NCI-H1694 (cell line): ENCODE measurements at places on chromosomes 1 and 21.

DNA sequence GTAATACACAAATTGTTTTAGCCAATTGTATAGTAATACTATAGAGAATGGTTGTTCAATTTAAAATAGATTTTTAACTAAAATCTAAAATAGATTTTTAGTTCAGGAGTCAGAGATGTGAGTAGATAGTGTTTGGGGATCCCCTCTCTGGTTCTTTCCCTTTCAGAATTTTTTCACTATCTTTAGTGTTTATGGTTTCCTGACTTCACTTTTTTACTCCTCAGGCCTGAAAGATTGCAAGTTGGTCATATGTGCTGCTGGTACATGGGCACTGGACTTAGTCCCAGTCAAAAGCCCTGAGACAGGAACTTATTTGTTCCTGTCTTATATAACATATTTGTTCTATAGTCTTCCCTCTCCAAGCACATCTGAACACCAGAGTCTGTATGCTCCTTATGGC is 96.8 kb upstream of the ATP1B1 start:
- DNase-seq, result no peak

DNA sequence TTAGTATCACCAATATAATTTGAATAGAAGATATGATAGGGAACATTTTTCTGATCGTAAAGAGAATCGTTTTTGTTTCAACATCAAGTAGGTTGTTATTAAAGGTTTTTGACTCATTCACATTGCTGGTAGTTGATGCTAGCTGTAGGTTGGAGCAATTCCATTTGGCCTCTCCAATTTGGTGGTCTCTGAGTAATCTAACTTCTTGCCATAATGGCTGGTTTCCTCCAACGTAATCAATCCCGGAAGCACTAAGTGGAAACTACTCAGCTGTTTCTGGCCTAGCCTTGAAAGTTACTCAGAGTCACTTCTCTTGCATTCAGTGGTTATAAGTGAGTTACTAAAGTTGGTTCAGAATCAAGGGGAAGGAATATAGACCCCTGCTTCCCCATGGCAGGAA is 26.0 kb downstream of the RCOR3 start:
- DNase-seq, result no peak

DNA sequence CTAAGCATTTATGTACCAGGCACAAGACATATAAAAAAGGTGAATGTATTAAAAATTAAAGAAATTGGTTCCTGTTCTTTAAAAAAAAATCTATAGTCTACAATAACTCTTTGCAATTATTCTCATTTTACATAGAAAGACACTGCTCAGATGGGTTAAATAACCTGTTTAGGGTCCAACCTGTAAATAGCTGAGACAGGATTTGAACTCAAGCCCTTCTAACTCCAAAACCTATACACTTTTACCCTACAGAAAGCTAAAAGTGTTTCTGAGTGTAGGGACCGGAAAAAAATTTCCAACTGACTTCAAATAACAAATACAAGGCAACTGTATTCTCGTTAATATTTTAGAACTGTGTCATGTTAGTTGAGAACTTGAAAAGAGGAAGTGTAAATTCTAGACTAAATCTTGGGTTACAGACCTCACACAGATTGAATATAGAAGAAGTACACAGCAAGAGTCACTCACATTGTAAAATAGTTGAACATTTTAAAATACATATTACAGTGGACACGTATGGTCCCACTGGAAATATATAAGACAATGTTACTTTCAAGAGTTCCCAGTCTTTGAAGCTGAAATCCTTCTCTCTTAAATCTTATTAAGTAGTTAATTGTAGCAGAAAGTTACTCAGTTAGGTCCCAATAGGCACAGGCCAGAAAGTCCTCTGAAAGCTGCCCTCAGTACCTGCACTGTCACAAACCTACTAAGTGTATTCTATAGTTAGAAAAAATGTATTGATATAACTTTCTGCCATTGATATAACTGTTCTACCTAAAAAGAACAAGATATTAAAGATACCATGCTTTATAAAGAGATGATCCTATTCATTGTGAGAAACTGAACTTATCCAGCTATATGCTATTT is 7.3 kb downstream of the EDEM3 start:
- DNase-seq, result no peak

- no peak for DNase-seq
Observed at GRCh38 chr1:3156936-3157335, 87.9 kb downstream of the PRDM16 start.

- DNase-seq, result no peak
Observed at GRCh38 chr1:227362039-227362438, 43.7 kb upstream of the CDC42BPA start.

DNA sequence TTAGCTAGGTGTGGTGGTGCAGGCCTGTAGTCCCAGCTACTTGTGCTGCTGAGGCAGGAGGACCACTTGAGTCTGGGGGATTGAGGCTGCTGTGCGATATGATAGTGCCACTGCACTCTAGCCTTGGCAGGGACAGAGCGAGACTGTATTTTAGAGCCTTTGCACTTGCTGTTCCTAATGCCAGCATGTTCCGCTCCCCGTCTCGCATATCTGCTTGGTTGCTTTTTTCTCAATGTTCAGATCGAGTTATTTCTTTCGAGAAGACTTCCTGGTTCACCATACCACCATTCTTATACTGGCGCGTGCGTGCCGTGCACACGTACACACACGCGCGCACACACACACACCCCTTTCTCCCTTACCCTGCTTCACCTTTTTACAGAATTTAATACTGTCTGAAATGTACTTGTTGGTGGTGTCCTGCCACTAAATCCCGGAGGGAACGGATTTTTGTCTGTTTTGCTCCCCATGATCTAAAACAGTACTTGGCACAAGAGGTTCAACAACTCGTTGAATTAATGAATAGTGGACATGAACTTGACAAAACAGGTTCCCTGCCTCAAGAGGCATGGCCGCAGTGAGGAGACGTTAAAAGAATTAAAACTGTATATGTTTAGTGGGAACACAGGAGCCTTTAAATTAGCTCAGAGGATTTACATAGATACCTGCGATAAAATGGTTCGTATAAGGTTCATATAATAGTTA is 1.1 kb upstream of the RPRD2 start:
- DNase-seq, result no peak

DNA sequence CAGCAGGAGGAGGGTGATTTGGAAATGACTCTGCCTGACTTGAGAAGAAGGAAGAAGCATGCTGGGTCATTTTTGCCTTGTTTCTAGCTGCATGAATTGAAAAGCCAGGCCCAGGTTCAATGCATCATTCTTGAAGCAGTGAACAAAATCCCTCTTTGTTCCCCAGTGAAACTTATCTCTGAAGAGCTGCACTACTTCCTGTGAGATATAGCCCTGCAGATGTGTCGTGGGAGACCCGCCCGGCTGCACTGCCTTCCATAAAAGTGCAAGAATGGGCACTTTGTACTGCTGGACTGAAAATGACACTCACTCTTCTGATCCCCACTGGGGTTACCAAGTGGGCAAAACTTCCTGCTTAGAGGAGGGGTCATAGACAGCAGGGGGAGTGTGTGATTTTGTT is 249.2 kb upstream of the NFIA start:
- no peak for DNase-seq

- DNase-seq, result no peak
Observed at GRCh38 chr1:221696027-221696426, 45.9 kb downstream of the DUSP10 start.

DNA sequence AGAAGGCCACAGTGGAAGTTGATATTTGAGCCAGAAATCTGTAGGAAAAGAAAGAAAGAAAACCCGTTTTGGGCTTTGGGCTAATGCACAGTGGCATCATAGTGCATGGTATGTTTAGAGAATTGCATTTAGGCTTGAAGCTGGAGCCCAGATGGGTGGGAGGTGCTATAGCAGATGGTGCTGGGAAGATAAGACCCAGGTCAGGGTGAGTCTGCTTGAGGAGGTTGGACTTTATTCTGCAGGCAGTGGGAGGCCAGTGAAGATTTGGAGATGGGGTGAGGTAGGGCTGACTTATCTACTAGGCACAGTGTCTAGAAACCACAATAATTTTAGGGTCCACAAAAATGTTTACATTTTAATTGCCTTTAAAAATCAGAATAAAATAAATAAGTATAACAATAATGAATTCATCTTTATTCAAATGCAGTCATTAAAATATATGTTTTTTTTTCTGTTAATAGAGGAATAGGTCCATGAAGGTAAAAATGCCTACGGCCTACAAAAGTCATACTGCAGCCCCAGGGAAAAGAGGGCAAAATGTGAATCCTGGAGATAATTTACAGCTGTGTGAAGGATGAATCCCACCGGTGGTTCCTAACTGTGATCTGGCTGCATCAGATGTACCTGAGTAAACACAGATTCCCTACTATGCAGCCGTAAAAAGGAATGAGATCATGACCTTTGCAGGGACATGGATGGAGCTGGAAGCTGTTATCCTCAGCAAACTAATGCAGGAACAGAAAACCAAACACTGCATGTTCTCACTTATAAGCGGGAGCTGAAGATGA is 8.7 kb downstream of the DNAJC6 start:
- peak; percentile 91 for DNase-seq

DNA sequence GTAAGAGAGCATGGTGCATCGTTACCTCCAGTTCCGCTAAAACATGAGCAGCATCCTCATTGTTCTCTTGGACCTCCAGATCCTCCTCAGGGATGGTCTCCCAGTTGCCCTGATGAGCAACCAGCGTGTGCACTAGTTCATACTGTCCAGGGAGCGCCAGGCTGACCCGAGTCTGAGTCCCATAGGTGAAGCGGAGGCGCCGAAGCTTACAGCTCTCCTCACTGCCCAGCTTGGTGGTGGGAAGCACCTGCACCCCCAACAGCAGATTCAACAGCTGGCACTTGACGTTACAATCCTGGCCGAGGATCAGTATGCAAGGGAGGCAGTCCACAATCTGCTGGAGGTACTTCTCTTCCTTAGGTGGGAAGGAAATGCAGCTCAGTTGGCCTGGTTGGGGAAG is 24.1 kb downstream of the DSTYK start:
- DNase-seq, result no peak

- DNase-seq, result no peak
Observed at GRCh38 chr1:31412732-31413404, at the start of gene SERINC2. TSS of gene SERINC2 (plus strand) at chr1:31413213. CDS start at chr1:31413266, 53 bp downstream.

DNA sequence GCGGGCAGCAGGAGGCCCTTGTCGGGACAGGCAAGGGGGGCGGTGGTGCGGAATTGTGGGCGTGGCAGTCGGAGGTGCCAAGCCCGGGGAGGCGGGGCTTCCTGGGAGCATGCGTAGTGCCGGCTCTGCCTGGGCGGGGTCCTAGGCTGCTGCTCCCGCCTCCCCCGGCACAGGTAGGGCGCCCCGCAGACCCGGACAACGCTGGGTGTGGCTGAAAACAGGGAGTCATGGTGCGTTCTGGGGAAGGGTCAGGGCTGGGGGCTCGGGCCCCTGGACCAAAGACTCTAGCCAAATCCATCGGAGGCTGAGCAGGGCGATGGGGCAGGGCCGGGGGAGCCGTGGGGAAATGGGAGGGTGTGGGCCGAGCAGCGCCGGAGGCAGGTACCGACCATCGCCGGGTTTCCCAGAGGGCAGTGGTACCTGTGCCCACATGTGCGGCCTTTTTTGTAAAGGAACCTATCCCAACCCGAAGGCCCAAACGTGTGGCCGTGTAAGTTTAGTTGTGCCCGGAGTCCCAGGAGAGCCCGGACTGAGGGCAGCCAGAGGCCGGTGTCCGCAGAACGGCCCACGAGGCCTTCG is 231.9 kb downstream of the SDCCAG8 start:
- DNase-seq, result no peak

DNA sequence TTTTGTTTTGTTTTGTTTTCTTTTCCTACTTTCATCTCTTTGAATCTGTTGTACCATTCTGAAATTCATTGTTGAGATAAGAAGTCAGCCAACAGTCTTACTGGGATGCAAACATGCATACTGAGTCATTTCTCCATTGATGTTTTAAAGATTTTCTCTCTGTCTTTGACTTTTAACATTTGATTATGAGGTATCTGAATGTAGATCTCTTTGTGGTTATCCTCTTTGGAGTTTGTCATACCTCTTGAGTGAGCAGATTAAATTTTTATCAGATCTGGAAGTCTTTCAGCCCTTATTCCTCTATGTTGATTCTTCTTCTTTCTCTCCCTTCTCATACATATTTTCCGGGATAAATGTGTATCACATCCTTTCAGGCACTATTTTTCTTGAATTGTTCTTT is 406.9 kb upstream of the NCAM2 start:
- no peak for DNase-seq

GRCh38 chr1:244242446-244242845 is 191.4 kb downstream of the ZBTB18 start:
- no peak for DNase-seq

- no peak for DNase-seq
Observed at GRCh38 chr1:51784997-51785421, 93.5 kb downstream of the NRDC start.

- peak; percentile 23 for DNase-seq
Observed at GRCh38 chr1:232238009-232238408, 391.9 kb downstream of the SIPA1L2 start.

DNA sequence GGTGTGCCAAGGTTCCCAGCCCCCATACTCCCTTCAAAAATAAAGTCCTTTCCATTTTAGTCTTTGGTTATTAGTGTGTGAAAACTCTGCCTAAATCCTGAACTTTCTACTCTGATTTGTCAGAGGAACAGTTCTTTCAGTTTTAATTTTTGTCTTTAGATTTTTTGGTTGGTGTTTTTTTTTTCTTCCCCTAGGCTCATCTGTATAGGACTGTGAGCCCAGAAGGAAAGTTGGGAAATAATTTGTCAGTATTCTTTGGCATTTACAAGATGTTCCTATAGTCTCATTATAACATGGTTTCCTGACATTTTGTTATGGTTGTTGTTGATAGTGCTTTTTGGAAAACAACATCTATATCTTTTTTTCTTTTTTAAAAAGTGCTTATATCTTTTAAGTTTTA is 38.0 kb downstream of the LAMC1 start:
- DNase-seq, result no peak
